ENCODE measurements at places on chromosomes 11 and 22. TPM values are rescaled to one million over a fixed set of nuclear protein-coding genes. Genes with fewer than 3 reads are reported as not detected.
A peak's percentile ranks its signal among the peaks of the same experiment; 100 is the strongest.

- DNase-seq, result no peak
- H3K27me3 ChIP-seq, result no peaks in the 10 kb centered on the region
- no peak overlapping the region for H3K27ac ChIP-seq
Measured at GRCh38 chr11:95503047-95503446, 272.0 kb upstream of the SESN3 start.

DNA sequence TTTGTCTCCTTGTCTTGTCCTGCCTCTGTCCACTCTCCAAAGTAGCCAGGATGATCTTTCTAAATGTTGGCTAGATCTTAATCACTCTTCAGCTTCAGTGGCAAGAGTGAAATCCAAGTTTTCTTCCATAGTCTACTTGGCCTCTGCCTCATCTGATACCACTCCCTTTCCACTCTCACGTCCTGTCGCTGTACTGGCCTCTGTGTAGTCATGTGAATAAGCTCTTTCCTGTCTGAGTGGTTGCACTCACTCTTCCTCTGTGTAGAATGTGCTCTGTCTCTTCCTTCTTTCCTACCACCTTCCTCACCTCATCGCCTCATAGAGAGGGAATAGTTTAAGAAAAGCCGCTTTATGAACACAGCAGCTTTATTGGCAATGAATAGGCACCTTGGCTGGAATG lies 86.5 kb downstream of the WNT11 start:
- no peaks in the 10 kb centered on the region for H3K27me3 ChIP-seq
- no peak for DNase-seq
- H3K36me3 ChIP-seq, result no peaks in the 10 kb centered on the region

DNA sequence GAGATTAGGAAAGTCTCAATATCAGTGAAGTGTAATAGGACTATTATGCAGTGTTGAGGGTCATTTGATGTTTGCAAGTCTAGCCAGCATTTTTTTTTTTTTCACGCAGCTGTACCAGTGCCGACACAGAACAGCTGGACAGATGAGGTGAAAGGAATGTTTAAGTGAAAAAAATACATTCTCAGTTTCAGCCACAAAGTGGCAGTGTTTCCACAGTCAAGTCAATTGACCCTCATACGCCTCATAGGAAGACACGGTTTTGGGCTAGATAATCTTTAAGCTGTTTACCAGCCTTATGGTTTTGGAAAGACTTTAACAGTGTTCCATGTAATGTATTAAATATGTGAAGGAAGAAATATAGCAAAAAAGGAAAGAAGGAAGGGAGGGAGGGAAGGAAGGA lies 349.9 kb upstream of the ANO3 start:
- H3K4me3 ChIP-seq, result no peak overlapping the region
- no peaks in the 10 kb centered on the region for H3K4me1 ChIP-seq
- DNase-seq, result no peak
- no peak overlapping the region for H3K27ac ChIP-seq

DNA sequence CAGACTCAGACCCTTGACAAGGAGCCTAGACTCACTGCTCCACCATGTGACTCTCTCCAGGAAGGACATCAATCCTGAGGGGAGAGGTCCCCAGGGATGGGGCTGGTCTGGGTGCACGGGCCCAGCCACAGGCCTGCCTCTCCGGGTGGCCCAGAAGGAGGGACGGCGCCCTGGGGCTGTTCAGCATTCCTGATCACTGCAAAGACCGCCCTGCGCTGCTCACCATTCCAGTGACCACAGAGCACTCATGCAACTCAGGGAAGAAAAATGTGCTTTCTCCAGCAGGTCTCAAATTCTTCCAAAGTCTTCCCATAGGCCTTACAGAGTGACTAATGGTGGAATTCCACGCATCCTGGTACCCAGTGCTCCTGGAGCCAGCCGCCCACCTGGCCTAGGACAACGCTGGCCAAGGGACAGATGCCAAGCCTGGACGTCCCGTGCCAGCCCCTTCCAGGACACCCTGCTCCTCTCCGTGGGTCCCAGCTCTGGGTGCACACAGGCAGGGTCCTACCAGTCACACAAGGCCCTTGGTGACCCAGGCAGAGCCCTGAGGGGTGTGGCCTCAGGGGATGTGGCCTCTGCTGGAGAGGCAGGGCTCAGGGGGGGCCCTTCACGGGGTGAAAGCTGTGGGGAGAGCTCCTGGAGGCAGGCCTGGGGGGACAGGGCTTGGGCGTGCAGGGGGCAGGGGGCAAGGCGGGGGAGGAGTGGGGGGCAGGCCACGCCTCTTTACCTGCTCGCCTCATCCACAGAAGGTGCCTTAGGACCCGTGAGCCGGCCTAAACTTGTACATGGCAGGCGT lies 178.8 kb downstream of the IGLL1 start:
- no peak for DNase-seq
- no peak overlapping the region for H3K4me3 ChIP-seq
- H3K27ac ChIP-seq, result no peak overlapping the region
- H3K27me3 ChIP-seq, result no peaks in the 10 kb centered on the region

- no peak overlapping the region for H3K27ac ChIP-seq
- H3K27me3 ChIP-seq, result no peaks in the 10 kb centered on the region
- H3K4me1 ChIP-seq, result no peaks in the 10 kb centered on the region
- H3K36me3 ChIP-seq, result no peaks in the 10 kb centered on the region
- no peak overlapping the region for H3K4me3 ChIP-seq
Measured at GRCh38 chr11:42901084-42901483, 410.7 kb upstream of the API5 start.

GRCh38 chr11:86558841-86559240 lies 113.6 kb downstream of the ME3 start:
- no peaks in the 10 kb centered on the region for H3K36me3 ChIP-seq
- no peaks in the 10 kb centered on the region for H3K27me3 ChIP-seq
- peak overlapping the region; percentile 15 for H3K27ac ChIP-seq

- no peak for DNase-seq
- no peaks in the 10 kb centered on the region for H3K4me1 ChIP-seq
- no peak overlapping the region for H3K4me3 ChIP-seq
- no peak overlapping the region for H3K27ac ChIP-seq
- H3K36me3 ChIP-seq, result peaks cover 3% of the 10 kb centered on the region
- no peaks in the 10 kb centered on the region for H3K27me3 ChIP-seq
Measured at GRCh38 chr11:44192462-44193100, 97.1 kb downstream of the EXT2 start.

DNA sequence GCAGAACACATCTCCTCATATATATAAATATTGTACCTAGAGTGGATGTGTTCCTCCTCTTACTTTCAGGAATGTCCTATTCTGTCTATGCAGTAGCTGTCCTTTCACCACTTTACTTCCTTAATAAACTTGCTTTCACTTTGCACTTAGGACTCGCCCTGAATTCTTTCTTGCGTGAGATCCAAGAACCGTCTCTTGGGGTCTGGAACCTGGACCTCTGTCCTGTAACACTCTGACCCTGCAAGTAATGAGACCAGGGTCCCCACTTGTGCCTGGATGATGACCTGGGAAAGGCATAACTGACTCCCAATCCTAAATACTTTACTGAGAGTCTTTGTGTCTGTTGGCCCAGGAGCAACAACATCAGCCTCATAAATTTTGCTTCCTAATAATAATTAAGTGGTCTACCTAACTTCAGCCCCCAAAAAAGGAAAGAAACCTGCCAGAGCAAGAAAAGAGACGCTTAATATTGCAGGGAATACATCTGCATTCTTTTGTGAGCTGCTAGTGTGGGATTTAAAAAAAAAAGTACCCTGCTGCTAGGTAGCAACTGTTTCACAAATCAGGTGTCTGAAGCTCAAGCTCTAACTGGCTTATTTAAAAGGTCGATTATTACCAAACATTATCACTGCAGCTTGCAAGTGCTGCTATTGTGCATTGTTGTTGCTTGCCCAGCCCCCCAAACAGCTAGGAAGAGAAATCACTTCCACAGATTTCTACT lies 69.3 kb downstream of the FAM168A start:
- peaks cover 15% of the 10 kb centered on the region for H3K4me1 ChIP-seq
- no peak overlapping the region for H3K27ac ChIP-seq
- no peak for DNase-seq
- no peaks in the 10 kb centered on the region for H3K36me3 ChIP-seq
- peak overlapping the region; percentile 49 for H3K4me3 ChIP-seq

- no peak overlapping the region for H3K27ac ChIP-seq
- no peaks in the 10 kb centered on the region for H3K4me1 ChIP-seq
- no peaks in the 10 kb centered on the region for H3K27me3 ChIP-seq
- no peak overlapping the region for H3K4me3 ChIP-seq
- no peaks in the 10 kb centered on the region for H3K36me3 ChIP-seq
Measured at GRCh38 chr22:37734402-37734700, 37.5 kb downstream of the TRIOBP start.

DNA sequence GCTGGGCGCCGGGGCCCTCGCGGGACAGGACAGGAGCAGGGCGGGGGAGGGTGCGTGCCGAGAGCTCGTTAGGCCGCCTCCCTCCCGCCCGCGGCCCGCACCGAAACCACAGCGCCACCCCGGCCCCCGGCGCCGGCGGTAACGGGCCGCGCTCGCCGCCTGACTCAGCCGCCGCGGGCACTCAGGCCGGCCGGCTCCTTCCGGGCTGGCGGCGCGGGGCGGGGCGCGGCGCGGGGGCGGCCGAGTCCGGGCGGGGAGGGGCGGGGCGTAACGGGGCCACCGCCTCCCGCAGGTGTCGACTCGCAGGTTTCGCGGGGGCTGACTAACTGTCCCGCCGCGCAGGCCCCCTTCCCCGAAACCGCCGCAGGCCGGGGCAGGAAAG lies at the start of gene AP5B1:
Gene AP5B1, minus strand, starts transcription at position 207 of the 382 bp plus-strand sequence. CDS start 385 bp downstream, outside the sequence.
- peaks cover 1% of the 10 kb centered on the region for H3K27me3 ChIP-seq
- peaks cover 8% of the 10 kb centered on the region for H3K4me1 ChIP-seq
- no peak for DNase-seq
- peaks cover 20% of the 10 kb centered on the region for H3K36me3 ChIP-seq
- peak within 1 kb of the TSS; percentile 64 for H3K27ac ChIP-seq
- peak within 1 kb of the TSS; percentile 99 for H3K4me3 ChIP-seq

DNA sequence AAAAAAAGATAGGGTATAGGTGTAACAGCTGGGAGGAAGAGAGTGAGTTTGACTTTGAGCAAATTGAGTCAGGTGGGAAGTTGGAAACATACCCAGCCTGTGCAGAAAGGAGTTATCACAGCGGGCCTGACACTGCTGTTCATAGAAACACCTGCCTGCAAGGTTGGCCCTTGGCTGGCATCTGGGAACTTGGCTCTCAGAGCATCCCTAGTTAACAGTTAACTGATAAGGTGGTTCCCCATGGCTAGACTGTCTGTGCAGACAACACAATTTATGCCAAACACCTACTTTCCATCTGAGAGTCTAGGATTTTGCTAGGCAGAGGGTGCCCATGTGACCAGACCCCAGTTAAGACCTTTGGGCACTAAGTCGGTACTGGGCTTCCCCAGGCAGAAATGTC lies 31.4 kb downstream of the ADAMTS8 start:
- H3K4me1 ChIP-seq, result peaks cover 5% of the 10 kb centered on the region
- DNase-seq, result no peak
- H3K27ac ChIP-seq, result no peak overlapping the region
- no peaks in the 10 kb centered on the region for H3K27me3 ChIP-seq
- no peak overlapping the region for H3K4me3 ChIP-seq

- H3K4me1 ChIP-seq, result no peaks in the 10 kb centered on the region
- H3K27me3 ChIP-seq, result no peaks in the 10 kb centered on the region
- no peak overlapping the region for H3K4me3 ChIP-seq
- no peaks in the 10 kb centered on the region for H3K36me3 ChIP-seq
Measured at GRCh38 chr11:2077061-2077802, 62.0 kb downstream of the IGF2 start.

DNA sequence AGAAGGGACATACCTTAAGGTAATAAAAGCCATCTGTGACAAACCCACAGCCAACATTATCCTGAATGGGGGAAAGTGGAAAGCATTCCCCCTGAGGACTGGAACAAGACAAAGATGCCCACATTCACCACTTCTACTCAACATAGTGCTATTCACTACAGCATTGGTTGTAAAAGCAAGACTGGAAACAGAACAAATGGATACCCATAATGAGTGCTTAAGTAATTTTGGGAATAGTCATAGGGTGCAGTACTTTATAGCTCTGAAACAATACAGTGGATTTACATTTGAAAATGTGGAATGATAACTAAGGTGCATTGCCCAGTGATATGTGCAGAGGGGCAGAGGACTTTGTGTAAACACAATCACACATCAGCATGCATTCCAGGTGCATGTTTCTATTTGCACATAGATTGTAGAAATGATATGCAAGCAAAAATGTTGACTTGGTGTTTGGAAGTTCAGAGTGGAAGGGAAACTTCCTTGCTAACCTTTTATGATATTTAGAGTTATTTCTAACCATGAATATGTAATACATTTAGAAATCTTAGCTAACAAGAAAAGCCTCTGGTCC lies 112.3 kb downstream of the IGLL1 start:
- H3K4me3 ChIP-seq, result no peak overlapping the region
- H3K4me1 ChIP-seq, result no peaks in the 10 kb centered on the region
- H3K27ac ChIP-seq, result no peak overlapping the region
- DNase-seq, result no peak
- H3K27me3 ChIP-seq, result no peaks in the 10 kb centered on the region
- no peaks in the 10 kb centered on the region for H3K36me3 ChIP-seq

- H3K27ac ChIP-seq, result peak overlapping the region; percentile 74
- H3K36me3 ChIP-seq, result no peaks in the 10 kb centered on the region
- peak overlapping the region; percentile 68 for H3K4me3 ChIP-seq
- no peak for DNase-seq
Measured at GRCh38 chr11:46559815-46560214, 34.0 kb downstream of the AMBRA1 start.

DNA sequence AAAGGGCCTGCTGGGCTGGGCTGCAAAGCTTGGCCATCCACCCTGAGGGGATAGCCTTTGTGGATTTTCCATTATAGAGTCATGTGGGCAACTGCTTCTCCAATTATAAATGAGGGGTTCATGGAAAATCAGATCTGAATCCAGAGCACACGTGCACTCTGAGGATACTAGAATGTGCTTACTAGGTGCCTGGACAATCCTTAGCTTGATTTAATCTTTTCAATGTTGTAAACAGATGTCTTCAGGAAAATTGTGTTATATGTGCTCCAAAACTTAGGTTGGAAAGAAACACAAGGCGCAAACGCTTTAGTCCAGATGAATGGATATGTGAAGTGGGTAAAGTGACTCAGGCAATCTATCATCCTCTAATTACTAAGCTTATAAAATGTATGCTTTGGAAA lies 92.0 kb downstream of the SLC17A6 start:
- H3K36me3 ChIP-seq, result no peaks in the 10 kb centered on the region
- DNase-seq, result no peak
- no peaks in the 10 kb centered on the region for H3K4me1 ChIP-seq
- H3K27me3 ChIP-seq, result no peaks in the 10 kb centered on the region
- H3K4me3 ChIP-seq, result no peak overlapping the region
- H3K27ac ChIP-seq, result no peak overlapping the region

GRCh38 chr11:75219869-75220268 lies 20.7 kb upstream of the TPBGL start:
- H3K36me3 ChIP-seq, result no peaks in the 10 kb centered on the region
- H3K4me1 ChIP-seq, result no peaks in the 10 kb centered on the region
- no peaks in the 10 kb centered on the region for H3K27me3 ChIP-seq
- DNase-seq, result no peak
- no peak overlapping the region for H3K27ac ChIP-seq

GRCh38 chr11:83572581-83573496 lies 286.7 kb upstream of the CCDC90B start:
- no peak overlapping the region for H3K27ac ChIP-seq
- no peaks in the 10 kb centered on the region for H3K4me1 ChIP-seq
- H3K4me3 ChIP-seq, result no peak overlapping the region
- no peaks in the 10 kb centered on the region for H3K36me3 ChIP-seq
- H3K27me3 ChIP-seq, result no peaks in the 10 kb centered on the region

GRCh38 chr22:27801202-27801615 lies 347 bp downstream of the MN1 start:
- peak overlapping the region; percentile 84 for H3K4me3 ChIP-seq
- no peaks in the 10 kb centered on the region for H3K27me3 ChIP-seq
- DNase-seq, result no peak
- peak overlapping the region; percentile 78 for H3K27ac ChIP-seq

The MS4A15 gene
- not detected for total RNA-seq

The SSTR3 gene
- not detected for total RNA-seq

The LRRN4CL gene
- 10.5 TPM for total RNA-seq

The ACTN3 gene
- total RNA-seq, result not detected

The GPR83 gene
- total RNA-seq, result 0.27 TPM

The ATP6V1E1 gene
- 102 TPM for total RNA-seq

The RCOR2 gene
- total RNA-seq, result 1.4 TPM

The OR8G5 gene
- total RNA-seq, result not detected
